ENCODE measurements at places on chromosomes 1 and 21.

DNA sequence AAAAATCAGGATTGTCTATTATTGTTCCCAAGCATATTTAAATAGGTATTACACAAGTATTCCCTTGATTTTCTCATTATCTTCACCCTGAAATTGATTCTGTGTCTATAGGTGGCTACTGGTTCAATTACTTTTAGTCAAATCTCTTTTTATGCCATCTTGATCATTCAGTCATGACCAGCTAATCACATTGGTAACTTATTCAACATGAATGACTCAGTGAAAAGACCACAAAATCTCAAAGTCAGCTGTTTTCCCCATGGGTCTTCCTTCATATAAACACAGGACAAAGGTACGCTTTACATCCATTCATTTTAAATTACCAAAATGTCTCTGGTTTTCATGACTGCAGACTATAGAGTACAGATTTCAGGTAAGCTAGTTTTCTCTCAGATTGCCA is 23.7 kb upstream of the NRIP1 start:
- DNase-seq, result no peak

DNA sequence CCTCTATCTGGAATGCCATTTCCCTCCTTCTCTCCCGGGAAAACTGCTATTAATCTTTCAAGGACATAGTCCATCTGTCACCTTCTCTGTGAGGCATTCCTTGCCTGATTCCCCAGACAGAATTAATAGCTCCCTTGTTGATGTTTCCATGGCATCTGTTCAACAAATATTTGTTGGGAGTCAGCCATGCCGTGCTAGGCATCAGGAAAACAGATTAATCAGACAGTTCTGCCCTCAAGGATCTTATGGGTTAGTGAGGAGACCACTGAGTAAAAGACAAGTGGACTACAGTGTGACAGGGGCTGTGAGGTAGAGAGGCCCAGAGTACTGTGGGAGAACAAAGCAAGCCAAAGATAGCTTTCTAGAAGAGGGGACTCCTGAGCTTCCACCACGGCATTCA is 11.4 kb upstream of the MAGOH start:
- no peak for DNase-seq

- DNase-seq, result no peak
Observed at GRCh38 chr21:27776925-27777553, 810.2 kb upstream of the ADAMTS5 start.

DNA sequence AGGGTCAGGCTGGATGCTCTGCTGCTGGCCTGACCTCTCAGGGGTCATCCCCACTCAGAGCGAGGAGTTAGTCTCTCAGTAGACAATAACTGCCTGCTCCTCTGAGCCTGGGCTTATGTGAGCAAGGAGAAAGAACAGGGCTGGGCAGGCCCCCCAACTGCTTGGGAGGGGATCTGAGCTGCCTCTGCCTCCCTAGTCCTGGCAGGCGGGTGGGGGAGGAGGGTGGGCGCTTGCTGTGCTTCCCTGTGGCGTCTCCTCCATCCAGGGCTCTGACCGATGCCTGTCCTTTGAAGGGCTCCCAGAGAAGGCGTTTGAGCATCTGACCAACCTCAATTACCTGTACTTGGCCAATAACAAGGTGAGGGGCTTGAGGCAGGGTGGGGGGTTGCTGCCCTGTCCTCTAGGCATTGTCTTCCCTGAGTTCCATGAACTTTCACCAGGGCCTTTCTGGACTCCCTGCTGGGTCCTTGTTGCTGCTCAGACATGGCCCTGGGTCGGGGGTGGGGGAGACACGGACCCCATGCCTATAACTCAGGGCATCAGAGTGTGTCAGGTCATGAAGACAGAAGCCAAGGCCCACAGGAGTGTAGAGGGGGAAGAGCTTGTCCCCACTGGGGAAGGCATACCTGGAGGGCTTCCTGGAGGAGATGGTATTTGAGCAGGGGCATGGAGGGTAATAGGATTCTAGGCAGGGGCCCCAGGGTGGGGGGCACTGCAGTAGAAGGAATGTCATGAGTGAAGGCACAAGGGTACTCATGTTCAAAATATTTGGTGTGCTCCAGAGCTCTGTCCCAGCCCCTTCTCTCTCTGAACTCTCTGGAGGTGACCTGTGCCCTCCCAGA is 12.5 kb downstream of the PODN start:
- no peak for DNase-seq

GRCh38 chr1:216095400-216095799 is 327.8 kb downstream of the USH2A start:
- no peak for DNase-seq

DNA sequence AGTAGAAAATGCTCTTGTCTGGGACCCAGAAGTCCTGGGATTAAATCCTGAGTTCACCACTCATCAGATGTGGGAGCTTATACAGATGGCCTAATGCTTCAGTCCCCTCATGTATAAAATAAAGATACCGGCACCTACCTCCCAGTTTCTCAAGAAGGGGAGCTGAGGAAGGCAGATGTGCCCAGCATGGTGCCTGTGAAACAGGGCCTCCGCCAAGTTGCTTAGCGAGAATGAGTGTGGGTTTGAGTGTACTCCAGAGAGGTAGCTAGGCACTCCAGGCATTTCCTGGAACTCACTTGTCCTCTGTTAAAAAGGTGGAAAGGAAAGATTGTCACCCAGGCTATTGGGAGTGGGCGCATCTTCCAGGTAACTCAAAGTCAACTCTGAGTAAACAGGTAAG is 37.8 kb downstream of the IER5 start:
- DNase-seq, result no peak
